ENCODE measurements at places on chromosomes 4 and X. TPM values are rescaled to one million over a fixed set of nuclear protein-coding genes. Genes with fewer than 3 reads are reported as not detected.

SRPX gene
- 16.1 TPM for total RNA-seq

DOCK11 gene
- 6.4 TPM for total RNA-seq

PRDM8 gene
- total RNA-seq: 0.20 TPM

CT45A5 gene
- not detected for total RNA-seq

GRCh38 chr4:86050496-86050895 lies 309.4 kb downstream of the MAPK10 start:
- H3K4me3 ChIP-seq: no peak overlapping the region
- no peaks in the 10 kb centered on the region for H3K36me3 ChIP-seq
- H3K27me3 ChIP-seq: no peaks in the 10 kb centered on the region
- DNase-seq: no peak

GRCh38 chrX:130246084-130246483 lies 22.6 kb downstream of the ZNF280C start:
- H3K4me1 ChIP-seq: no peaks in the 10 kb centered on the region
- no peak for DNase-seq
- H3K4me3 ChIP-seq: no peak overlapping the region
- no peaks in the 10 kb centered on the region for H3K27me3 ChIP-seq
- H3K36me3 ChIP-seq: no peaks in the 10 kb centered on the region
- H3K27ac ChIP-seq: no peak overlapping the region
